Immature natural killer cell (primary cell): ENCODE measurements at places on chromosomes 5 and 9. TPM values are rescaled to one million over a fixed set of nuclear protein-coding genes. Genes with fewer than 3 reads are reported as not detected.
A peak's percentile ranks its signal among the peaks of the same experiment; 100 is the strongest.

The HAPLN1 gene
- not detected for polyA plus RNA-seq

DNA sequence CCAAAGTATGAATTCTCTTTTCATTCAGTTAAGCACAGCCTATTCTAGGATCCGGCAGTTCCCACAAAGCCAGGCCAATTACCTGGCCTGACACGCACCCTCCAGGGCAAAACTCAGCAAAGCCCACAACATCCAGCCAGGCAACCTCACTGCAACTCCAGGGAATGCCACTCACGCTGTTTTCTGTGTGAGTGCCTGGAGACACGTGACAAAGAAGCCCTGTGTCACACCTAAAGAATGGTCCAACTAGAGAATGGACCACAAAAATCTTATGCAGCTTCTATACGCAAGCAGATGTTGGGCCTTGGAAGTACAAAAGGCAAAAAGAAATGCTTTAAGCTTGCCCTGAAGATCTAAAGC is 20.2 kb downstream of the RETREG1 start:
- H3K36me3 ChIP-seq = no peaks in the 10 kb centered on the region
- H3K4me3 ChIP-seq = no peak overlapping the region
- H3K27ac ChIP-seq = no peak overlapping the region
- peaks cover 1% of the 10 kb centered on the region for H3K27me3 ChIP-seq
- DNase-seq = no peak
- H3K4me1 ChIP-seq = peaks cover 4% of the 10 kb centered on the region

DNA sequence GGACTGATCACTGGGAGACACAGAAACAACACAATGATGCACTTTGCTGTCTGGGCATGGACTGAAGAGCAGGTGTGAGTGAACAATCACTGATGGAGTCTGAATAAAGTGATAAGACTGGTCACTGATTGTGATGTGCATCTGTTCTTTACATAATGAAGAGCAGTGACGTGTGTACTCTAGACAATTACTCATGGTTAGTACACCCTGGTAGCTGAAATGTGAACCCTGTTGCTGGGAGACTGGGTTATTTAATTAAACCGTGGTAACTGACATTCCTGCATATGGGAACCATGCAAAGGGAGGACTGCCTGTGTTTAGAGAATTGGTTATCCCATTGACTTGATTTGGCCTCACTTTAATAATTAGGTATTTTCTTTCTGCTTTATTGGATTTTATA is 202.9 kb downstream of the NR2F1-AS1 start:
- no peaks in the 10 kb centered on the region for H3K36me3 ChIP-seq
- H3K27me3 ChIP-seq = no peaks in the 10 kb centered on the region
- H3K4me1 ChIP-seq = no peaks in the 10 kb centered on the region
- no peak for DNase-seq
- no peak overlapping the region for H3K4me3 ChIP-seq

DNA sequence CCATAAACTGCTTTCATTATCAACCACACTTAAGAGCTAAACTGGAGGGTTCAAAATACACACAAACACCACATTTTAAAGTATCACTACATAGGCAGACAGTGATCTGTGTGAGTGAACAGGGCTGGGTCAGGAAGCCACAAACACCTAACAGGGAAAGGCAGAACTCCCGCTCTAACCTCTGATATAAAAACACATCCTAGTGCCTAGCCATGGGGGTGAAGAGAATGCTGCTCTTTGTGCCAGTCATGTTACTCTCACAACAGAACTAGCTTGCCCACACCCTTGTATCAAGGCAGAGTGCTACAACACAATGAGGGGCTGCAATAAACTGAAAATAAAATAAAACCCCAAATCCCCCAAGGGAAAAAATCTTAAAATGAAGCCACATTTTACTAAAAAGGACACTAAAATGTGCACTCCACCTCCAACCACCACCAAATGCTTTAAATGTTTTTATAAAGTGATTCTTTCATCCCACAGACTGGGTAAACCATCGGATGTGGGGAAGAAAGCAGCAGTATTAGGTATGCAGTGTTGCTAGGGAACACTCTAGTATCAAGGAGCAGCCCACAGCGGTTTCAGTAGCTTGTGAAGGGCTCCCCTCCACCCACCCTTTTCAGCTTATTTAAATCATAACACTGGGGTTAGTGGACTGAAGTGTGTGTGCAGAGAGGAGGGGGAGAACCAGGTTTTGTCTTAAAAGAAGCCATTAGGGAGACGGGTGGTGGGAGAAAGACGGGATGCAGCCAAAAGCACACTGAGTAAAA is 64.5 kb downstream of the TMEM161B start:
- H3K4me1 ChIP-seq = peaks cover 22% of the 10 kb centered on the region
- peak overlapping the region; percentile 90 for H3K4me3 ChIP-seq
- peaks cover 24% of the 10 kb centered on the region for H3K36me3 ChIP-seq
- DNase-seq = peak; percentile 84

DNA sequence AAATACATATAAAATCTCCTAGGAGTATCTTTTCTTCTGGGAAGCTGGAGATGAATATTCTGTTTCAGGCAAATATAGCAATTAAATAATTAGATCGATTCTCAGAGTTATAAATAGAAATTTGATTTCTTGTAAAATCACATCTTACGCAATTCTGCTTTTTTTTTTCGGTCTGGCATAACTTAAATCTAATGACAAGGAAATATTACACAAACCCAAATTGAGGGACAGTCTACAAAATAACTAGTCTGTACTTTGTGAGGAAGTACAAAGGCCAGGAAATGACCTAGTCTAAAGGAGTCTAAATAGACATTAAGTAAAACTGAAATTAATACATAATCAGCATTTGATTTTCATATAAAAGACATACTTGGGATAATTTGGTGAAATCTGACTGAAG is 133.3 kb downstream of the KIAA0825 start:
- DNase-seq = no peak
- H3K4me3 ChIP-seq = no peak overlapping the region
- H3K36me3 ChIP-seq = no peaks in the 10 kb centered on the region
